Stimulated activated CD8-positive, alpha-beta memory T cell treated with anti-CD3 and anti-CD28 coated beads, Interleukin-4, amount 100 ng/mL, for 4 hours (primary cell): ENCODE measurements at places on chromosomes 2 and 18.

GRCh38 chr2:164560181-164560792 lies 61.0 kb downstream of the GRB14 start:
- no peak for DNase-seq

GRCh38 chr2:116809109-116809508 lies 1005.4 kb upstream of the DDX18 start:
- DNase-seq: no peak

DNA sequence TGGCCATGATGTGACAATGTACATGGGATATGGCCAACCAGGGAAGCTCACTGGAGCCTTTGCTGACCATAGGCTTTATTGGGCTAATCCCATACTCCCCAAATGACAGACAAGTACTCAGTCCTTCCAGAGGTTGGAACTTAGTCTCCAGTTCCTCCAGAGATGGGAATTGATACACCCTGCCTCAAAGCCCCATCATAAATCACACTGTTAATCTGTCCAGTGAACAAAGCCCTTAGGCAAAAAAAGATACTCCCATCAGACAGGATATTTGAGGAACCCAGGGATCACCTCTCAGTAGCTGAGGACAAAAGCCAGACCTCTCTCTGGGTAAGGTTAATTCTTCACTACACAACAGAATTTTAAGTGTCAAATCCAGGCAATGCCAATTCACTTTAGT lies 247.5 kb upstream of the CDH20 start:
- DNase-seq: no peak

DNA sequence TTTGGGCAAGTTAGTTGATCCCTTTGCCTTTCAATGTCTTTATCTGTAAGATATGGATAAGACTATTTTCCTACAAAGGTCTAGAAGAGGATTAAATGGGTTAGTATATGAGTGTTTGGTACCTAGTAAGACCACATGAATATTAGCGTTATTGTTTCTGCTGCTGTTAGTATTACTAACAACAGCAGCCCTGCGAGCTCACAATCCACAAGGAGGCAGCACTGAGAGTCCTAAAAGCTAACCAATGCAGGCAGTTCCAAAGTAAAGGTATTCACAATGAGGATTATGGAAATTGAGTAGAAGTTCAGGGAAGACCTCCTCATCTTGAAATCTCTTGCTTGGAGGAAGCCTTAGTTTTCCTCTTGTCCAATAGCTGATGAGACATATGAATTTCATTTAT lies 248.9 kb downstream of the TDRD15 start:
- DNase-seq: no peak

DNA sequence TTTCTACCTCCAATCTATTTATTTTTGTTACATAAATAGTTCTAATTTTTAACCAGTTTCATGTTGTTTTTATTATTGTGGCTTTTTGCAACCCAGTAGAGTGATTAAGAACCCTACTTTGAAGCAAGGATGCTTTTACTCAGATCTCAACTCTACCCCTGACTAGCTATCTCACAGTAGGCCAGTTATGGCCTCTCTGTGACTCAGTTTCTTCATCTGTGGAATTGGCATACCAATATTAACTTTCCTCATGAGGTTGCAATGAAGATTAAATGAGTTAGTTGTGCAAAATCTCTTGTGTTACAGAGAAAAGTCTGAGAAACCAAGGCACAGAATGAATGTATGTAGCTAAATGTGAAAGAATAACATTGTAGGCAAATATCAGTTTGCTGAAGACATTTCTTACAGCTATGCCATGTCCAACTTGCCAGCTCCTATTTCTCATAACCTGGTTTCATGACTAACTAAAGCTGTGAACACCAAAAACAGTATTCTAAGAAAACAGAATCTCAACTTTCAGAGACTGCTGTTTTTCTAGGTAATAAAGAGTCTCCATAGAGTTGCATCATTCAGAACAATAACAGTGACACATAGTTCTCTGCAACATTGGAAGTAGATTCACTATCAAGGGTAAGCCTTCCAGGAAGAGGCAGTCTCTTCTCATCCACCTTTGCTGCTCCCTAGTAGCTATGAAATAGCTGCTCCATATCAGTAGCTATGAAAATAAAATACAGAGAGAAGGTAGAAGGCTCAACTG lies 33.2 kb upstream of the CYTIP start:
- DNase-seq: no peak

DNA sequence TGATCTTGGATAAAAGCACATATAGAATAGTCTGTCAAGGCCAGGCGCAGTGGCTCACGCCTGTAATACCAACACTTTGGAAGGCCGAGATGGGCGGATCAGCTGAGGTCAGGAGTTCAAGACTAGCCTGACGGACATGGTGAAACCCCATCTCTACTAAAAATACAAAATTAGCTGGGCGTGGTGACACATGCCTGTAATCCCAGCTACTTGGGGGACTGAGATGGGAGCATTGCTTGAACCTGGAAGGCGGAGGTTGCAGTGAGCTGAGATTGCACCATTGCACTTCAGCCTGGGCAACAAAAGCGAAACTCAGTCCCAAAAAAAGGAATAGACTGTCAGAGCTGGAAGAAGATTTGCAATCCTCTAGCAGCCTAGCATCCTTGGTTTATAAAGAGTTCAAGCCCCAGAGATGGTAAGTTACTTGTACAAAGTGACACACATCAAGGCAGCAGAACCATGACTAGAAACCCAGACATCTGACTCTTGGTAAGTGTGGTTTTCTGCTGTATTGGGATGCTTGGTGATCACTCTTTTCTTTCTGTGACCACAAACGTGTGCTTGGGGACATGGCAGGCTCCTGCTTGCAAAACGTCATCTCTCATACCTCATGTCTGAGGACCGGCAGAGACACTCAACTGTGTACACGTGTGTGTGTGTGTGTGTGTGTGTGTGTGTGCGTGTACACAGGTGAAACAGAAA lies 69.0 kb downstream of the OSBPL6 start:
- DNase-seq: no peak

DNA sequence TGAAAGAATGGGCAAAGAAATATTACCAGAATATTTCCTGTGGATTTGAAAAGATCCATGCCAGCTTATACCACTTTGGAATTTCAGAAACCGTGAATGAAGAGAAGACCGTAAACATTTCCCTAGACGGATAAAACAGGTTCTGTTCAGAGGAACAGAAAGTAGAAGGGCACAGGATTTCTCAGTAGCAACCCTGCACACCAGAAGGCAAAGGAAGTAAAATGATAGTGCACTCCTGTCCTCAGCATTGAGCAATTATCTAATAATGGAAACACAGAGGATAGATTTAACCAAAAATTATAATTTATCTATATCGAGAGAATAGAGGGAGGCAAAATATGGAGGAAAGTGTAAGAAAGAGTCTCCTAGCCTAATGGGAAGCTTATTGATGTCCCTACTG lies 87.0 kb upstream of the ITGA6 start:
- no peak for DNase-seq

DNA sequence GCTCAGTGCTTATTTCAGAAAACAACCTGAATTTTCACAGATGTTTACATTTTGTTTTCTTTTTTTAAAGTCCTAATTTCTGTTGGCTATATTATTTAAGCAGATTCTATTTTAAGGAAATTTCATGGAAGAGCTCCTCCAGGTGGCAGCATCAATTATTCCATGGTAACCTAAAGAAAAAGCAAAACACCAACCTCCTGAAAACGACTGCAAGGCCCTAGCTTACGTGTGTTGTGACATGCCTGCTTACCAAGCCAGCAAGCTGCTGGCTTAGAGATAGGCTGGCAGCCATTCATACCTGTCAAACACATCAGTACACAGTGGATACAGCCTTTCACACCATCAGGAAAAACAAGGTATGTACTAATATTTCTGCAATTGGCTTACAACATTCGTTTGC lies 64.9 kb downstream of the LPIN2 start:
- DNase-seq: no peak

GRCh38 chr2:129829588-129829987 lies 149.9 kb upstream of the RAB6C start:
- no peak for DNase-seq

GRCh38 chr2:62340994-62341484 lies 145.1 kb downstream of the B3GNT2 start:
- DNase-seq: no peak

DNA sequence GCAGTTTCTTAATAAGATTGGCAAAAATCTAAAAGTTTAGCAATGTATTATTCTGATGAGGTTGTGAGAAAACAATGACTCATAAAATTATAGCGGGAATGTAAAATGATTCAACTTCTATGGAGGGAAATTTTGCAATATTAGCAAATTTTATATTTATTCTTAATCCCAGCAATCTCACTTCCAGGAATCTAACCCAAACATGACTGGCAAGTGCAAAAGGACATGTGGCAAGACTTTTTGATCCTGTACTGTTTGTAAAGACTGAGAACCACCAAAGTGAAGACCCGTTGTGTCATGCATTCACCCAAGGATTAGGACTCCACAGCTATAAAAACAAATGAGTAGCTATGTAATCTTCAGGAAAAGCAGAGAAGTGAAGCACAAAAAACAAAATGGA lies 234.8 kb upstream of the KYNU start:
- no peak for DNase-seq

DNA sequence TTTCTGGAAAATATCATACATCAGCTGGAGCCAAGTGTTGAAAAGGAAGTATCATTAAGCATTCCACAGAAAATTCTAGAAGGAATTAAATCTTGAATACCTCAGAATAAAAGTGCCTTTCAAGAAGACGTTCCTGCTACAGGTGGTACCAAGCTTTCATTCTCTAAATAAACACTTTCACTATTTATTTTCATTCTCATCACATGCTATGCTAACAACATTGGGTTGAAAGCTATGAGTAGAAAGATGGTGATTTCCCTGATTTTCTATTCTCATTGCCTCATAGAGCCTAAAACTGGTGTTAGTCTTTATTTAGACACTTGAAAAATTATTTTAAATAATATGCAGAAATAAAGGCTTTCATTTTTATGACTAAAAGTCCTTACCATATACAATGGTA lies 324.7 kb downstream of the LRP1B start:
- DNase-seq: no peak

DNA sequence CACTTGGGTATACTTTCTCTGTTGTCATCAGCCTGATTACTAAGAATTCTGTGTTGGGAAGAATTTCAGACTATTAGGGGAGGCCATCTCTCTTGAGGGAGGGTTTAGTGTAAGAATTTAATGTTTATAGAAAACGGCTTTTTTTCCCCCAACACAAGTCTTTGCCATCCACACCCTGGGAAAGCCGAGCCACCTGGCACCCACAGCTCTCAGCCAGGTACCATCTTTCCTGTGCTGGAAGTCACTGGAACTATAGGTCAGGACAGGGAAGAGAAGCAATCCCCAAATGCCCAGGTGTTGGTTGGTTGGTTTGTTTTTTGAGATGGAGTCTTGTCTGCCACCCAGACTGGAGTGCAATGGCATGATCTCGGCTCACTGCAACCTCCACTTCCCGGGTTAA lies 155.1 kb downstream of the SMAD7 start:
- no peak for DNase-seq

GRCh38 chr2:224847961-224848850 lies 132.0 kb upstream of the CCDC195 start:
- no peak for DNase-seq

GRCh38 chr18:68735483-68736343 lies 20.8 kb upstream of the TMX3 start:
- DNase-seq: no peak

DNA sequence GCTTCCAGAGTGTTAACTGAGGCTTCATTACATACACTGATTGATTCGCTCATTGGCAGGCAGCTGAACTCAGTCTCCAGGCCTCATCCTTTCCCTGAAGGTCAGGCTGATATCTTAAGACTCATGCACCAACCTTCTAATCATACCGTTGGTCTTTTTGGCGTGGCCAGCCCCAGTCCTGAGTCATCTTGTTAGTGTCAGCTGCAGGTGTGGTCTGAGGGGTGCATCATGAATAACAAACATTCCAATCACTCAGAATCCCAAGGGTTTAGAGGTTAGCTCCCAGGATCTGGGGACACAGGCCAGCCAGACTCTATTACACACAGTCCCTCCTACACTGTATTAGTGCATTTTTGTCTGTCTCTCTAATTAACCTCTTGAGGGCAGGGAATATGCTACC lies 271.5 kb downstream of the HRH4 start:
- DNase-seq: no peak

DNA sequence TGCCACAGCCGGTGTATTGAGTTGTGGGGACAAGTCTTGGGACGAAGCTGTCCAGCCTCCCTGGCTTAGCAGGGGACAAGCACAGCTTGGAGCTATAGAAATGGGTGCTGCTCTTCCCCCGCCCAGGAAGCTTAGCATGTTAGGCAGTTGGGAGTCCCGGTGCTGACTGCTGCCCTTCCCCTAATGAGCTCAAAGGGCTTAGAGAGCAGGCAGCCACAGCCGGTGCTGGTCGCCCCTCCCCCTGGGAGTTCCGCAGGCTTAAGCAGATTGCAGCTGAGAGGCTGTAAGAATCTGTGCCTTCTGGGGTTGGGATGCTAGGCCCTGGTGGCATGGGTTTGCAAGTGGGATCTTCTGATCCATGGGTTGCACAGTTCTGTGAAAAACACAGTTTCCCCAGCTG lies 237.3 kb downstream of the DCDC2C start:
- DNase-seq: no peak

DNA sequence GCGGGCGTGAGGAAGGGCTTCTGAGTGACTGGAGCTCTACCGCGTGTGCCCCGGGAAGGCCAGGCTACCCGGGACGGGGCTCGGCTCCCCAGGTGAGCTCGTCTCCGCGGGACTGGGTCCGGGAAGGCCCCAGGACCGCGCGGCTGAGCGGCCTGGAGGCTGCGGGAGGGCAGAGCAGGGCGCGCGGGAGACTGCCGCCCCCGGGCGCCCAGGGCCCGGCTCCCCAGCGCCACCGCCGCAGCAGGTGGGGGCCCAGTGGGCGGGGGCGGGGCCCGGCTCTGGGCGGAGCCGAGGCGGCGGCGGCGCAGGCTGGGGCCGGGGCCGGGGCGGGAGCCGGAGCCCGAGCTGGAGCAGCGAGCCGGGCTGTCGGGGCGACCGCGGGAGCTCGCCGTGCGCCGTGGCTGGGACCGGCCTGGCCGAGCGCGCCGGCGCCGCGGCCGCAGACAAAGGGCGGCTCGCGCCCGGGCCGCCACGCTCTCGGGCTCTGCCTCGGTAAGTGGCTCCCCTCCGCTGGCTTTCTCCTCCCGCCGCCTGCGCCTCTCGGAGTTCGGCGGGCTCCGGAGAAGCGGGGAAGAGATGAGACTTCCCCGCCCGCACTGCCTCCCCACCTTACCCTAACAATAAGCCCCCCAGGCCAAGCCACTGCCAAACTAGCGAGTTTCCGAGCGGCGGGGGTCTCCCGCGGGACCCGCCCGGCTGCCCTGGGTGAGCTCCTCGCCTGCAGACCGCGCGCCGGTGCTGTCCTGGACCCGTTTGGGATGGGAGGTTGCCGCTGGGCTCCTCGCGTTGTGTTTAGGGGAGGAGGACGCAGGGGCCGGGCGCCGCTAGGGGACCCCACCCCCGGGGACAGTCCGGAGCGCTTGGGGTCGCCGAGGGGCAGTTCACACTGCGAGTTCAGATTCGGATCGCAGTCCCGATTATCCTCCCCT lies at the start of gene MAPK4:
Gene MAPK4 (plus strand): TSS at position 336 of the 929 bp plus-strand sequence. CDS start 103,872 bp downstream, outside the sequence.
- DNase-seq: no peak

DNA sequence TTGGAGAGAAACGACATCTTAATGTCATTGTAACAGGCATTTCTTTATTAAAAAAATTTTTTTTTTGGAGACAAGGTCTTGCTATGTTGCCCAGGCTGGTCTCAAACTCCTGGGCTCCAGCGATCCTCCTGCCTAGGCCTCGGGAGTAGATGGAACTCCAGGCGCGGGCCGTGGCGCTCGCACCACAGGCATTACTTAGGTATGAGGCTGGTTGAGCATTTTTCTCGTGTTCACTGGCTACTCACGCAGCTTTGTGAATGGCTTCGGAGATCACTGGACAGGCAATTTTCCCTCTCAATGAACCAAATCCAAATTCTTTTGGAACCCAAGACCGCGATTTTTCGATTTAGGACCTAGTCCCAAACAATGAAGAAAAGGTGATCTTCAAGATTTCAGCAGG lies 795 bp upstream of the TCF7L1 start:
- no peak for DNase-seq
